ENCODE measurements at places on chromosomes 6 and 20.
A peak's percentile ranks its signal among the peaks of the same experiment; 100 is the strongest.

DNA sequence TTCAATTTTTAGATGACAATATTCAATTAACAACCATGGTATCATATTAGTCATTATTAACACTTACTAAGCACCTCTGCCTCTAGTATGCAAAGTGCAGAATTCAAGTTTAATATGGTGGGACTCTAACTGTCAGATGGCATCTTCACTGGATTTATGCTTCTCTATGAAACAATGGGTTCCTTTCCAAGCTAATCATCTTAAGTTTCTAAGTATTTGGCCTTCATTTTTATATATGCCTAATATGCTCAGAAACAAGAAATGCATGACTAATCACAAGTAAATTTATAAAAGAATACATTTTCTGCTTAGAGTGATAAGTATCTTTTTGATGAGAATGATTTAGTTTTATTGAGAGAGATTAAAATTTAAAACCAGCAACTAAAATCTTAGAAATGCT, 144.7 kb downstream of the HIVEP2 start:
- DNase-seq: no peak

GRCh38 chr6:45587229-45588060, 209.7 kb upstream of the SUPT3H start:
- no peak for DNase-seq

DNA sequence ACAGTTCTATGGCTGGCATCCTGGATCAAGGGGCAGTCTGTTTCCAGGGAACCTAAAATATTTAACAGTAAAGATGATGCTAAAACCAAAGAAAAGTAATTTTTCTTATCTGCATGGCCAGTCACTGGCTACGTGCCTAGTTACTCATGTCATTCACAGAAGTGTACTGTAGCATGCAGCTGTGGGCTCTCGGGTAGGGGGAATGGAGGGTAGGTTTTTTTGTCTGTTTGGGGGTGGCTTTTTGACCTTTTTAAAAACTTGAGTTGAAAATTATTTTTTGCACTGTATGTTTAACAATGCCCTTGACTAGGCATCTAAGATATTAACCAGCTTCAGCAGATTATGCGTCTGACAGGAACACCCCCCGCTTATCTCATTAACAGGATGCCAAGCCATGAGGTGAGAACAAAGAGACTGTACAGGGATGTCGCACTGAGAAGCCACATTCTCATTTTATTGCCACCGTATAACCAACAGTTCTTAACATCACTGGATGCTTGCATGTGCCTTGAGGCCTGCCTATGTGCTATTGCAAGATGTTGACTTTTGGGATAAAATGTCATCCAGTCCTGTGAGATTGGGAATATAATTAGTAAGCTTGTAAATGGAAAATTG, 30.3 kb upstream of the MAPK13 start:
- no peak for DNase-seq

DNA sequence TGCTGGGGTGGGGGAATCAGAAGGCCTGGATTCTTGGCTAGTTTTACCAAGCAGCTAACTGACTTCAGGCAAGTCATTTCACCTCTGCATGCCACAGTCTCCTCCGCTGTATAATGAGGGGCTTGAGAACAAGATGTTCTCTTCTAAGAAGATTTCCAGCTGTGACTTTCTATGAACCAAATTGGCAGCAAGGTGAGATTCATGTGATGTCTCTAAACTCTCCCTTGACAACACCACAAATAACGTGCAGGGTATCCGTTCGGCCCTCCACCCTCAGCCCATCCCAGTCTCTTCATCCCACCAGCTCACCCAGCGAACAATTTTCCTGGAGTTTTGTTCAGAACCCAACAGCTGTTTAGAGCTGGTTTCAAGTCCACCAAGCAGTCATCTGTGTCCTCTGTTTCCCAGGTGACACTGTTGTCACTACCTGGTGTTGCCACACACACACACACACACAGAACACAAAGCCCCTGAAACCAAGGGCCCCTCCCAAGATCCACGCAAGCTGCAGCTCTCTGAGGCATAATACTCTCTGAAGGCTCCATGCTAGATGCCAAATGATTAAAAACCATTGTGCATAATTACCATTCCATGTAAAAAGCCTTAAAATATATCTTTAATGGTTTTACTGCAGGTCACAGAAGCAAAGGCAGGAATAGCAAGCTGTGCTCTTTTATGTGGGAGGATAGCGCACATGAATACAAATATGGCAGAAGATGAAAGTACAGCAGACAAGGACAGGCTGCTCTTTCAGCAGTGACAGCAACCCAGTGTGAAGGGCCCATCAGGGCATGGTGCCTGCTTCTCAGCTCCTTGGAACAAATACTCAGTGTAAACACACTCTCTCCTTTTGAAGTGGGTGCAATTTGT, 48.2 kb downstream of the ARHGAP18 start:
- DNase-seq: peak; percentile 35

GRCh38 chr6:11722220-11722619, 56.4 kb downstream of the ADTRP start:
- peak; percentile 79 for DNase-seq

DNA sequence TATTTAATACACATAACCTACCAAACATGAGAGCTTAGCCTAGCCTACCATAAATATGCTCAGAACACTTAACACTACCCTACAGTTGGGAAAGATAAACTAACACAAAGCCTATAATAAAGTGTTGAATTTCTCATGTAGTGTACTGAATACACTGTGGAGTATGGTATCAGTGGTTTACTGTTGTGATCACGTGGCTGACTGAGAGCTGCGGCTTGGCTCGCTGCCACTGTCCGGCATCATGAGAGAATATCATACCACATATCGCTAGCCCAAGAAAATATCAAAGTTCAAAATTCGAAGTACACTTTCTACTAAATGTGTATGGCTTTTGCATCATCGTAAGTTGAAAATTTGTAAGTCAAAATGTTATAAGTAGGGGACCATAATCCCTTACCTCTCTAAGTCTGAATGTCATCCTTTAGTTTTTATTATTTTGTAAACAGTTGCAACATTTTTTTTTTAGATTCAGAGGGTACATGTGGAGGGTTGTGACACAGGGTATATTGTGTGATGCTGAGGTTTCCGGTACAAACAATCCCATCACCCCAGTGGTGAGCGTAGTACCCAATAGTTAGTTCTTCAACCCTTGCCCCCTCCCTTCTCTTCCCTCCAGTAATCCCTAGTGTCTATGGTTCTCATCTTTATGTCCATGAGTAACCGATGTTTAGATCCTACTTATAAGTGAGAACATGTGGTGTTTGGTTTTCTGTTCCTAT, 14.6 kb upstream of the TAAR1 start:
- no peak for DNase-seq

DNA sequence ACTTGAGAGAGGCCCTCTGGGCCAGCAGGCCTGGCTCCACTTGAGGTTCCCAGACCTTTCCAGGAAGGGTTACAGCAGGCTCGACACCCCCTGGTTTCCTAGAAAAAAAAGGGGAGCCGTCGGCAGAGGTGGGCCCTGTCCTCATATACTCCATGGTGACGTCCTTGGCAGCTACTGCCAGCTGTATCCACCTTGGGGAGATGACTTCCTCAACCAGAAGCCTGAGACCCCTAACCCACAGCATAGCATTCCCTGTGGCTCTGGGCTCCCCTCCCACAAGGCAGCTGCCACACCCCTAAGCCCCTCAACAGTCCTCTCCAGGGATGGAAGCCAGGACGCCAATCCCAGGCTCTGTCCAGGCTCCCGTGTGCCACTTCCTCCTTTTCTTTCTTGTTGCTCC, 294.8 kb downstream of the CDC5L start:
- no peak for DNase-seq

DNA sequence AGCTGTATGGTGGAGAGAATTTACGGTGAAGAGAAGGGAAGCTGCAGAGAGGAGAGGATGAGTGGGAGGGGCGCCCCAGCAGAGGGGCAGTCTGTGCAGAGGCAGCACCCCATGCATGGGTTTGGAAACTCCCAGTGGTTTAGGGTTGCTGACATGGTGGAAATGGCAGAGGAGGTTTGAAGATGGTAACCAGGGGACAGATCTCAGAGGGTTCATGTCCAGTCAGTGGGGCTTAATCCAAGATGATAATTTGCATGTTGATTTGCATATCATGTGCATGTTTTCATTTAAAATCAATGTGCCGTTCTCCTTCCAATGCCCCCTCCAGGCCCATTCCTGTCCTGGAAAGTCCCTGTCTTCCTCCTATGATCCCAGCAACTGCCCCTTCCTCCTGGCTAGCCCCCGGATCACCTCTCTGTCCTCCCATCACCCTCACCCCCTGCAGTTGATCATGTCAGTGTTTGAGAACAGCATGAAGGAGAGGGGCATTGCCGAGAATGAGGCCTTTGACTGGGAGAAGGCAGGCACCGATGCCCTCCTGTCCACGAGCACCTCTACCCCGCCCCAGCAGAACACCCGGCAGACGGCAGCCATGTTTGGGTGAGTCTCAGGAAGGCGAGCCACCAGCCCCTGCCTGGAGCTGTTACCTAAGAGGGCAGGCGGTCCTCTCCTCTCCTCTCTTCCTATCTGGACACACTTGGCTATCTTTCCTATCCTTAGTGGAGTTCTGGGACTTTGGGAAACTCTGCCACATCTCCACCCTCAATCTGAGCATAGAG, 14.3 kb downstream of the TTBK1 start:
- peak; percentile 41 for DNase-seq

- no peak for DNase-seq
Observed at GRCh38 chr20:62816884-62817873, at the start of gene COL9A3. TSS of gene COL9A3 (plus strand) at chr20:62817050. CDS start at chr20:62817065, 15 bp downstream.

- DNase-seq: no peak
Observed at GRCh38 chr20:61280217-61280980, 28.3 kb downstream of the CDH4 start.

GRCh38 chr20:34415079-34415478, 52.0 kb downstream of the ITCH start:
- DNase-seq: peak; percentile 66

DNA sequence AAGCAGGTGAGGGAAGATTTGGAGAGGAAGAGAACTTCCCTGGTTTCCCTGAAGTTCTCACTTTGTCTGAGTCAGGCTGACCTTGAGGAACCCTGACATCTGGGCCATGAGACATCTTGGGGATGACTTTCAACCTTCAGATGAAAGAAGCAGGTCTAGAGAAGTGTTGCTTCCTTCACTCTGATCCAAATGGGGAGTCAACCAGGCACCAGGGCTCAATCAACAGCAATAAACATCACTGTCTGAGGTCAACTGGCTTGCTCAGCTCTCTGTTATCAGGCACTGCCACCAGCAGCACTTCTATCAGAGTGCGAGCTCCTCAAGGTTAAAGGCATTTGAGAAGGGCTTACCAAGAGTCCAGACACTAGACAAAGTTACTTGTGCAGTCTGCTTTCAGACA, 6.3 kb downstream of the ACOT8 start:
- DNase-seq: no peak

Measured in GM12865 (cell line).